ENCODE measurements at places on chromosomes 2 and 18.
A peak's percentile ranks its signal among the peaks of the same experiment; 100 is the strongest.

DNA sequence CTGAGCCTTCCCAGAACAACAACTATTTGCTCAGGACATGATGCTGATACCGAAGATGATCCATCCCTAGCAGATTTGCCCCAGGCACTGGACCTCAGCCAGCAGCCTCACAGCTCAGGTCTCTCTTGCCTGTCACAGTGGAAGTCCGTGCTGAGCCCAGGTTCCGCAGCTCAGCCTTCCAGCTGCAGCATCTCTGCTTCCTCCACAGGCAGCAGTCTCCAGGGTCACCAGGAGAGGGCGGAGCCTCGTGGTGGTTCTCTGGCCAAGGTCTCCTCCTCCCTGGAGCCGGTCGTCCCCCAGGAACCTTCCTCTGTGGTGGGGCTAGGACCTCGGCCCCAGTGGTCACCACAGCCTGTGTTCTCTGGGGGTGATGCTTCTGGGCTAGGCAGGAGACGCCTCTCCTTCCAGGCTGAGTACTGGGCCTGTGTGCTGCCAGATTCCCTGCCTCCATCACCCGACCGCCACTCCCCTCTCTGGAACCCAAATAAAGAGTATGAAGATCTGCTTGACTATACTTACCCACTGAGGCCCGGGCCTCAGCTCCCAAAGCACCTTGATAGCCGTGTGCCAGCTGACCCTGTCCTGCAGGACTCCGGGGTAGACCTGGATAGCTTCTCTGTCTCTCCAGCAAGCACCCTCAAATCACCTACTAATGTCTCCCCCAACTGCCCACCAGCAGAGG is 15.4 kb downstream of the CEP68 start:
- DNase-seq = no peak

GRCh38 chr2:189402932-189403331 is 38.3 kb upstream of the WDR75 start:
- DNase-seq = peak; percentile 39

DNA sequence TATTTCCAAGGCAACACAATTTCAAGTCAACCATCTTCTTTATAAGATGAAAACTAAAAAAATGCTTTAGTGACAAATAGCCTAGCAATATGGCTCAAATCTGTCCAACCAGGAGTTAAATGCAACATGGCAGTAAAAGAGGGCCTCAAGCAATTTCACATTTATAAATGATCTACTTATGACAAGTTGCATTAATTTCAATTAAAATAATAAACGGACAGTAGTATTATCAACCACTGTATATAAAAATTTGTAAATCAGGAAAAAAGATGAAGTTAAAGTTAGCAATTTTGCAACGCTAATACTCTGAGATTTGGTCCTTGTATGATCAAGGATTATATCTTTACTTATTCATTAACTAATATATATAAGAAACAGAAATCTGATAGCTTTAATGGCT is 19.3 kb downstream of the CCDC88A start:
- DNase-seq = no peak

- DNase-seq = peak; percentile 90
Observed at GRCh38 chr2:71923143-71923525, 224.5 kb downstream of the CYP26B1 start.

DNA sequence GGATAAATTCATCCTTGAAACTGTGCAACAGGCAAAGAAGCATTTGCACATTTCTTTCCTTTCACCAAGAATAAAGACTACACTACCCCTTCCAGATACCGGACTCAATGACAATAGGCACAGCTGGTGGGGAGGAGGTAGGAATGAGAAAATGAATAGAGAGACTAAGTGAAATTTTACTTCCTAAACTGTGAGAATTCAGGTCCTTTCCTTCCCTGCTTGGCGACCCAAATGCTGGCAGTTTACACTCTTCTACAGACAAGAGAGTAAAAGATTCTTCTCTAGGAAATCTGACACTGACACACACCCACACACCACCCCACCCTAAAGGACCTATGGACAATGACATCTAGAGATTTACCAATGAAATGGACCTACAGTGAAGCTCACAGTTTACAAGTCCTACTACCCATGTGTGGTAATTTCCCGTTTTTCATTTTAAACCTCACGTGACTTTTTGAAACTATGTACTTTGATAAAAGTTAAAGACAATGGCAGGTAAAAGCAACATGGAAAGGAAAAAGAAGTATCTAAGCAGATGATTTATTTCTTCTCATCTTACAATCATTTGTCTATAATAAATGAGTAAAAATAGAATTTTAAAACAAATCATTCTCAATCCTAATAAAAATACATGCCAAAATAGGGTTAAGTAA is 27.9 kb downstream of the REV1 start:
- no peak for DNase-seq

- DNase-seq = no peak
Observed at GRCh38 chr2:172667581-172668325, 67.9 kb upstream of the RAPGEF4 start.

DNA sequence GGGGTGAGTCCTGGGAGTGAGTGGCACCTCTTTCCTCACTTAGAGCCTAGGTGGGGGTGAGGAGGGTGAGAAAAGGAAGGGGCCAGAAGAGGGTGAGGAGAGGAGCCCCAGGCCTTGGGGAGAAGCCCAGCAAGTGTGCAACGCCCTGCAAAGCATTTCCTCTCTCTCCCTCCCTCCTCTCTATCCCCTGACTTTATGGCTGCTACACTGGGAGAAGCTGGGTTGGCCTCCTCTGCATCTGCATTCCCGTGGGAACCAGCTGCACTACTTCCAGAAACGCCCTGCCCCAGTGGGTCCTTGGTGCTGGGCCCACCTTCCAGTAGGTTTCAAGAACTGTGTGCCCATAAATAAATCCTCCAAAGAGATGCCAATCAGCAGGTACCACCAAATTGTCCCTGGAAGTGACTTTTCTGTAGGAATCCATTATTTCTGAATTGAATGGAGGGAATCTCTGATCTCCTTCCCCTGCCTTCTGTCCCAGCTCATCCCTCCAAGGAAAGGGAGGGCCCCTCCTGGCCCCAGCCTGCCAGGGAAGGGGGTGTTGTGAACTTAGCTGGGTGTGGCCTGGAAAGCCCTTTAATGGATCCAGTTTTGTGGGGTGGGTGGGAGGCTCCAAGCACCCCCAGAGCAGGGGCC is 95.7 kb upstream of the BOD1L2 start:
- DNase-seq = no peak

DNA sequence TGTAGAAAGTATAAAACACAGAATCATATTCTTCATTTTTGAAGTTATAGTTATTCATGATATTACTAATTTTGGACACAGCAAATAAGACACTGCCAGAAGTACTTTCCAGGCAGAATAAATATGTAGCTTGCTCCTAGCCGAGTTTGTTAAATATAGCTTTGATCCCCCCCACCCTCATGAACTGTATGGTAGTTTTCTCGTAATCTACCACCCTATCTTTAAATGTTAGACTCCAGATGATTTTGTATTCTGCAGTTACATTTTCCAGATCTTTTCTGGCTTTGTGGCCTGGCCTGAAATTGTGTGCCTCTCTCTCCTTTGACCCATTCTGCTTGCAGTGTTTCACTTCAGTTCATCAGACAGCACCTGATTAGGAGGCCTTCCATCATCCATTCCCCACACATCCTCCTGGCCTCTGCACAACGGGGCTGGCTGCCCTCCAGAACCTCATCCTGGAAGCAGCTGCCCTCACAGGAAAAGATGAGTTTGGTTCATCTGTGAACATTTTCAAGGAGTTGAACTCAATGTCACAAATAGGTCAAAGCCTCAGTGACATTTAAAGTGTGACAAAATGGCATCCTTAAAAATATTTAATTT is 4.7 kb upstream of the KCNJ3 start:
- no peak for DNase-seq

DNA sequence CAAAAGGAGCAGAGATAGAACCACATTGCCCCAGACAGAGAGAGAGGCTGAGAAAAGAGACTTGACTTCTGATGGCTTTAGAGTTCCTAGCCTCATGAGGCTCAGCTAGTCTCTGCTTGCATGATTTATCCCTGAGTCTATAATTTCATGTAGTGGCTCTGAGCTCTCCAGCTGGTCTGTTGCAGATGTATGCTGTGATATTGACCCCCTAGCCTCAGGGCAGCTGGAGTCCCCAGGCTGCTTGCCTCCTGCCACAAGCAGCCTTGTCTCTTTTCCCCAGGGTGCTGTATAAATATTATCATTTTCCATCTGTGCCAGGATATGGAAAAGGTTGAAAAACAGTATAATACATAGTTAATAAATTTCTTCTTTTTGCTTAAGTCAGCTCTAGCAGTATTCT is 467.6 kb upstream of the CWC22 start:
- DNase-seq = no peak

DNA sequence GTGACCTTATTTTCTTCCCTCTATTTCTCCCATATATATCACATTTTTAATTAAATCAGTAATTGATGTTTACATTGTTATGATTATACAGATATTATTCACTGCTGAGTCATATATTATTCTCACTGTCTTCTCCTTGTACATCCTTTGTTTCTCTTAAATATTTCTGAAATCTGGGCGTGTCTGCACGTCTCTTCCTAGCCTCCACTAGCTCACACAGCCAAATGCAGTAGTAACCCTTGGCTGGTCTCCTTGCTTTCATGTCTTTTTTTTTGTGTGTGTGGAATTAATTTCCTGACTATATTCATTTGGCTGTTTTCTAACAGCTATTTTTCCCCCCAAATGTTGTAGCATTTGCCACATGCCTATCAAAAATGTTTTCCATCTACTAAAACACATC is 15.8 kb downstream of the CCNYL1 start:
- no peak for DNase-seq

DNA sequence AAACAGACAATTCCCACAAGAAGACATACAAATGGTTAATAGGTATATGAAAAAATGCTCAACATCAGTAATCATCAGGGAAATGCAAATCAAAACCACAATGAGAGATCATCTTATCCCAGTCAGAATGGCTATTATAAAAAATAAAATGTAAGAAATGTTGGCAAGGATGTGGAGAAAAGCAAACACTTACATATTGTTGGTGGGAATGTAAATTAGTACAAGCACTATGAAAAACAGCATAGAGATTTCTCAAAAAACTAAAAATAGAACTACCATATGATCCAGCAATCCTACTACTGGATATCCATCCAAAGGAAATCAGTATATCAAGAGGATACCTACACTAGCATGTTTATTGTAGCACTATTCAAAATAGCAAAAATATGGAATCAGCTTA is 186.6 kb downstream of the NOL4 start:
- no peak for DNase-seq

GRCh38 chr2:233117811-233118647 is 57.9 kb downstream of the INPP5D start:
- DNase-seq = no peak

DNA sequence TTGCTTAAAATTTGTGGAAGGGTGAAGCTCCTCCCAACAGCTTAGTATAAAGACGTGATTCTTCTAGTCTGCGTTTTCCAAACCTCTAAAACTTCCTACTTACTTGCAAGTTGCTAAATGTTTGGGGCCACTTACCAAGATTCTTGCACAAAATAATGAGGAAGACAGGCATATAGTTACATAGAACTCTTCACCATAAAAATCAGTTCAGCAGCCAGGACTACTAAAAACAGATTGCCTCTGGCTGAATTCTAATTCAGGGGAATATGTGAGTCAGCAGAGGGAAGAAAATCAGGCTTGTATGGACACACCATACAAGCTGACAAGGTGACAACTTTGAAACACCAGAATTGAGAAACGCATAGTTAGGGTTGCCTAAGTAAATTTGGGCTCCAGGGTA is 2.8 kb upstream of the PEX13 start:
- no peak for DNase-seq

DNA sequence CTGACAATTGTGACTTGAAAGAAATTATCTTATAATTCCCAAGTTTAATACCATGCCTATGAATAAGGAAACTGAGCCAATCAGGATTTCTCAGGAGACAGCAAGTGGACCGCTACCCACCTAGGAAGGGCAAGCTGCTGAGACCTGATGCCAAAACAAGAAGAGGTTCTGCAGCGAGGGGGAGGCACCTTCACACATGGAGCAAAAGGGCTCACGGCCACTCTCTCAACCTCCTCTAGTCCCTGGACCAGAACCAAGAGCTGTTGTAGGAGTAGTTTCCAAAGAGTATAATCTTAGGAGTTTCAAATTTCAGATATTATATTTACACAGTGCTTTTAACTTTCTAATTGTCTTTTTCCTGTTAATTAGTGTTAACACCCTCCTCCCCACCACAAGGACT is 154.7 kb upstream of the ETAA1 start:
- no peak for DNase-seq

GRCh38 chr18:7789856-7790552 is 222.9 kb downstream of the PTPRM start:
- DNase-seq = peak; percentile 29

DNA sequence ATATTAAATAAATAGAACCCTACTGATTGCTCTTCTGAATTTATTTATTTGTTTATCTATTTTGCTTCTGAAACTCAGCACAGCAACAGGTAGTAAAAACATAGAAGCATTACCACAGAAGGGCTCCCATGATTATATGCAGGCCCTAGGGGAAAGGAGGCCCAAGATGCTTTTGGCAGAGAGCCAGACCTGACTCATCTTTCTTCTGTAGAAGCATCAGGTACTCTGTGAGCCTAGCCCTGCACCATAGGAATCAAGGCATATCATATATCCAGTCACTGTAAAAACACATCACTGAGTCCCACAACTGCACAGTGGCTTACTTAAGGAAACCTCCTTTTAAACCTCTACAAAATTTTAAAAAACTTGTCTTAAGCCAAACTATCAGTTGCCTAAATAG is 1.8 kb downstream of the SCN9A start:
- DNase-seq = no peak

GRCh38 chr2:26088038-26088643 is 54.3 kb downstream of the RAB10 start:
- DNase-seq = no peak

GRCh38 chr2:234044157-234044556 is 6.3 kb upstream of the SPP2 start:
- DNase-seq = peak; percentile 58

GRCh38 chr2:202909394-202910192 is 1.9 kb downstream of the WDR12 start:
- DNase-seq = no peak

GRCh38 chr2:145677371-145677770 is 1157.5 kb upstream of the ZEB2 start:
- DNase-seq = no peak

GRCh38 chr2:168396131-168396530 is 59.9 kb upstream of the CERS6 start:
- DNase-seq = no peak

DNA sequence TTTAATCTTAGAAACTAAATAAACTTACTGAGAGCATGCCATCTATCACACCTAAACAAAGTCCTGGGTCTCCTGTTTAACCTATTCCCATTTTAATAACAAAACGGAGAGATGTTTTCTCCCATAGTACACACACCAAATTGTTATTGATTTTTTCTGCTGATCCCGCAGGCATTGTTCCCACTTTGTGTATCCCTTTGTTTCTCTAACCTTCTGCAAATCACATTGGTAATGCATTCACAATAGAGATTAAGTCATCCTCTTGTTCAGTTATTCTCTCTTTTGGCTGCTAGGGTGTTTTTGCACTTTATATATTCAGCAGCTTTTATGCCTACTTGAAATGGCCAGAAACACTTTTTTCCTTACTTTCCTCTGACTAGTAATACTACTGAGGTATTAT is 1071.9 kb upstream of the CDH2 start:
- no peak for DNase-seq

- no peak for DNase-seq
Observed at GRCh38 chr18:3179430-3180089, 40.2 kb downstream of the MYOM1 start.

Measured in fibroblast of skin of left quadriceps (primary cell).